ENCODE measurements at places on chromosomes 3 and 15.

- no peak for DNase-seq
Observed at GRCh38 chr3:37734886-37735285, 126.8 kb upstream of the CTDSPL start.

DNA sequence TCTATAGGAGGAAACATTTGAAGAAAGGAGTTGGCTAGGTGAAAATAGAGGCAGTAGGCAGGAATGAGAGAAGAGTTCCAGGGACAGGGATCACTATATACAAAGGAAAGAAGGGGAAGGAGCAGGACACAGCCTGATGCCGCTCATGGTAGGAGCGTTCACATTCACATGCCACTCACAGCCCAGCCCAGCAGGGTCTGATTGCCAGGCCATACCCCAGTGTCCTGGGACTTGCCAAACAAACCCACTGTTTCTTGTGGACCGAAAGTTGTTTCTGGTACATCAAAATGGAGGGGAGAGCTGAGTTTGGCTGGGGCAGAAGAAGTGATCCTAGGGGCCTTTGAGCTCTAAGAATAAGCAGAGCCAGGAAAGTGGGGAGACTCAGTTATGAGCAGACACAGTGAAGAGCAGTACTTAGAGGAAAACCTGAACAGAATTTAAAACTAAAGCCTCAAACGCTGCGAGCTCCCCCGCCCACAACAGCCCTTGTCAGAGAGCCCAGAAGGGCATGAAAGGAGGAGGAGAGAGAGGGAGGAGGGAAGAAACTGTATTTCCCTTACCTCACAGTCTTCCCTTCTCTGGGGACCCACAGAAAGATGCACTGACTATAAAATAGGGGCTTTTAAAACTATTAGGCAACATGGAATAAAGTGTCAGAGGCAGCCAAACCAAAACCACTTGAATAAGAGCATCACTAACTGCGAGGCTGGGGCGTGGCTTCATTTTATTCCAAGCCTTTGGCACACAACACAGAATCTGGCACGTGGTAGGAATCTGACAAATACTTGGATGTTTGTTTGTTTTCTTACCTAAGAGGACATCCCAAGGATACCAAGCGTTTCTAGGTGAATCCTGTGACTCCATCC lies 129.0 kb downstream of the RPL22L1 start:
- no peak for DNase-seq

GRCh38 chr3:35201211-35201610 lies 438.1 kb upstream of the ARPP21 start:
- DNase-seq = no peak

- DNase-seq = peak; percentile 63
Observed at GRCh38 chr15:52256366-52256765, 39.2 kb downstream of the MYO5C start.

DNA sequence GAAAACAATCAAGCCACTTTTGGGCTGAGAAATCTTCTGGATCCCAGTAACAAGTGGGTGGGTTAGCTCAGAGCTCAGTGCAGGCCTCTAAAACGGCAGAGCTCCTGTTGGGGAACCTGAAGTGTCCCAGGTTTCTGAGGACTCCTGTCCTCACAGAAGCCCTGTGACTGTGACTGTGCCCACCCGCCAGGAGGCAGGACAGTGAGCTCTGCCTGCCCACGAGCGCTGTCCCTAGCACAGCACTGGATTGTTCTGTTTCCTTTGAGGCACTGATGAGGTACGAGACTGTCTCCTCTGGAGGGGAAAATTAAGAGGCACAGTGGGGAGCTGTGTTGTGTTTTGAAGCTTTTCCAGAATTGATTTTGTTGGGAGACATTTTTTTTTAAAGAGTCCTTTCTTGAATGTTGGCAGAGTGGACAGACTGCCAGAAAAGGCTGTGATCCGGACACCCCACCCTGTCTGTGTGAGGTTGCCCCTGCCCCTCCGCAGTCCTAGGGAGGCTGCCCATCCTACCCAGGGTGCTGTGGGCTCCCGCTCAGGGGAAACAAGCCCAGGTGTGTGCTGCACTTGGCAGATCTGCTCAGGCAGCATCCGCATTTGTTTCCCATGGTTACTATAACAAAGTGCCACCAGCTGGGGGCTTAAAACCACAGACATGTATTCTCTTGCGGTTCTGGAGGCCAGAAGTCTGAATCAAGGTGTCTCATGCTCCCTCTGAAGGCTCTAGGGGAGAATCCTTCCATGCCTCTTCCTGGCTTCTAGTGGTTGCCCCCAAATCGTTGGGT lies 66.6 kb upstream of the LARS2 start:
- DNase-seq = no peak

- DNase-seq = no peak
Observed at GRCh38 chr15:71191296-71191695, 76.0 kb downstream of the THSD4 start.

- DNase-seq = no peak
Observed at GRCh38 chr3:126407412-126408044, 12.8 kb downstream of the CFAP100 start.

DNA sequence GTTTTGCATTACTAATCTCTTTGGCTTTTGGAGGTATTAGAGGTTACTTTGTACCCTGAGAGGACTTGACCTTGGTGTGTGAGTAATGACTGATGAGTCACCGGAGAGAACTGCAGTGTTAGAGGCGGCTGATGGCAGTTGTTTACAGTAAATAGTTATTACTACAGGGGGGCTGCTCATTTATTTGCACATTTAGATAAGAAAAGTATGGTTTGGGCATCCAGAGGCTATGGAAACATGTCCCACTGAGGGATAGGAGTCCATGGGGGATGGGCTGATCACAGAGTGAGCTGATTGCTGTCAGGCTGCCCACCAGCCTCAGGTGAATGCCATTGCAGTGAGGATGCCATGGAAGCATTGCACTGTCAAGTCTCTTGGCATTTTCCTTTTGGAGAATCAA lies 17.3 kb upstream of the STAC start:
- no peak for DNase-seq

DNA sequence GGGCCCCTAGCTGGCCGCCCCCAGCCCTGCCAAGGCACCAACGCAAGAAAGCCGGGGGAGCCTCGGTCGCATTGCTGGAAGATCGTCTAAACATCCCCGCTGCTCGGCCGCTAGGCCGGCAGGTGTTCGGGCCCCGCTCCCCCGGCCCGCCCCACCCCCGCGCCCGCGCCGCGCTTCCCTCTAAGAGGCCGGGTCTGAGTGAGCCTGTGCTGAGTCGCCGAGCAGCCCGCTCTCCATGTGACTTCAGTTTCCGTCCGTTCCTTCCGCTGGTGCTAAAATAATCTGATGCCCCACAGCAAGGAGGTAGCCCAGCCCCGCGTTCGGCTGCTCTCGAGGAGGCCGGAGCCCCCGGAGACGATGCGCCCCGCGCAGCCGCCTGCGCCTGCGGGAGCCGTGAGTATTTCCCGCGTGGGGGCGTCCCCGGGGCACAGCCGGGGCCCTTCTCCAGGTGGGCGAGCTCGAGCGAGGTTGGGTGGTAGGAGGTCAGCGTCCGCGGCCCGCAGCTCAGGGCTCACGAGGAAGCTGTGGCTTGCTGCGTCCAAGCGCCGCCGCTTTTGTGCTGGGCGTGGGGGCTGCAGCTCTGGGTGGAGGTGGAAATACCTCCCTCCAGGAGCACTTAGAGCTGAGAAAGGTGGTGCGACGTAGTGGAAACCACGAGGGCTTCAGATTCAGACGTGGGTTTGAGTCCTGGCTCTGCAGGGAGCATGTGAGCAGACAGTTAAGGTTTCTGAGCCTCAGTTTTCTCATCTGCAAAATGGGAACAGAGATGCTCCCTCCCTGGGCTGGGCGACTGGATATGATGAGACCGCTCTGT lies at the start of gene NRROS:
NRROS (plus strand) TSS at position 212 of the 814 bp plus-strand sequence. CDS start 14,846 bp downstream, outside the sequence.
- no peak for DNase-seq

- DNase-seq = no peak
Observed at GRCh38 chr3:196357905-196358304, 19.7 kb upstream of the TM4SF19 start.

GRCh38 chr3:110026421-110026820 lies 689.1 kb upstream of the DPPA4 start:
- DNase-seq = no peak

Measured in NCI-H1694 (cell line).